HS-5 (cell line): ENCODE measurements at places on chromosomes 11 and 22.

GRCh38 chr22:38697425-38698089, 3.2 kb downstream of the JOSD1 start:
- DNase-seq = no peak

DNA sequence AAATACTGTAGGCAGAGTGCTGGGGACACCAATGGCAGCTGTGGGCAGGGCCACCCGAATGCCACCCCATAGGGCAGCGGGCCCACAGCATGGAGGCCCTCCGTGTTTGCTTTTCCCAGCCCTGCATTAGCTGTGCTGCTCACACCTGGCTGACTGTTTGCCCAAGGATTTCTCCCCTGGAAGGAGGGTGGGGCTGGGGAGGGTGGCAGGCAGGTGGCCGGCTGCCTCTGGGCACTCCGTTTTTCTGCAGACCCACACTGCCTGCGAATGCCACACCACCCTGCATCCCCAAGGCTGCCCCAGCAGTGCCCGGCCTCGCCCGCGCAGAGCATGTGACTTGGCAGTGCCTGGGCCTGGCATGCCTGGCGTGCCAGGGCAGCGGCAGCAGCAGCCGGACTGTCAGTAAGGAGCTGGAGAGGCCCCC, 19.6 kb downstream of the DAGLA start:
- no peak for DNase-seq

DNA sequence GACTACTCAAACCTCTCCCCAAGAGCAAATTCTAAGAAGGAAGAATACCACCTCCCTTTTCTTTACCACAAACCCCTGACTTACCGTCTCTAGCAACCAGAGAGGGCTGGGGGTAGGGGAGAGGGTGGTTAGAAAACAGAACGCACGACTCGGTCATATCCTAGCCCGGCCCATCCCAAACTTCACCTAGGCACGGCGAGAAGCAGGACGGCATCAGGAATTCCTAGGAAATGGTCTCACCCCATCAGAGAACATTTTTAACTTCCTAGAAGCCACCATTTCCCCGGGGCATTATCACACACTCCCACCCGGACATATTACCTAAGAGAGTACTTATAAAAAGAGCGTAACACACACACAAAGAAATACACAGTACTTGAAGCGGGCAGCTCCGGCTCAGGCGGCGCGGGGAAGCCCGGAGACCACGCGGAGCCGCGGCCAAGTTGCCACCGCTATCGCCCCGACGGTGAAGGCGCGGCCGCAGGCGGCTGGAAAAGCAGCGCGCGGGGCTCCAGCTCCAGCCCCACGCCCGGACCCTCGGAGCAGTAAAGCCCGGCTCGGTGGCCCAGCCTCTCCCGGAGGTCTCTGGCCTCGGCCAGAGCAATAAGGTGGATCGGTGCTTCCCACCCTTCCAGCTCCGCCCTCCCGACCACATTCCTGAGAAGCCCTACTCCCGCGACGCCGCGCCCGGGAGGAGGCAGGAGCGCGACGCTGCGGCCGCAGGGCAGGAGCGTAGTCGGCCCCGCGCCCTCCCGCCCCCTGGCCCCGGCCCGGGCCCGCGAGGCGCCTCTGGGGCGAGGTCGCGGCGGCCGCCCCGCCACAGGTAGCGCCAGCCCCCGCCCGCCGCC, 878 bp downstream of the RRAS2 start:
- DNase-seq = no peak

DNA sequence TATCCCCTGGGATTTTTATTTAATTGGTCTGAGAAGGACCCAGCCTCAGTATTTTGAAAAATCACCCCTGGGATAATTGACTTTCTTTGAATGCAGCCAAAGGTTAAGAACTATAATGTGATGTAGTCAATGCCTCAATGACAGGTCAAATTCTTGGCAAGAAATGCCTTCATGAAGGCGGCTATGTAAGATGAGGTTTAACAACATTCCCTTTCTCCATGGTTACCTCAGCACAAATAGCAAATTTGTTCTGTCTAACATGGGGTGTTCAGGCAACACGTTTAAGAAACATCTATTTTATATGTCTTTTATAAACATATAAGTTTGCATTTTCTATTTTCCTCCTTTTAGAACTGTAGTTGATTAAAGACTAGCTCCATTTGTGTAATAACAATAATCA, 5.3 kb downstream of the SLN start:
- DNase-seq = no peak

- no peak for DNase-seq
These were observed 264.5 kb upstream of the UBASH3B start for GRCh38 chr11:122391049-122391448.

GRCh38 chr11:18936002-18936673, 3.1 kb downstream of the MRGPRX1 start:
- no peak for DNase-seq

GRCh38 chr11:130475426-130476053, 27.1 kb downstream of the ADAMTS15 start:
- no peak for DNase-seq

GRCh38 chr22:26979294-26979693, 321.9 kb downstream of the MIAT start:
- DNase-seq = no peak

GRCh38 chr11:38530226-38530625, 1932.2 kb upstream of the RAG2 start:
- no peak for DNase-seq

DNA sequence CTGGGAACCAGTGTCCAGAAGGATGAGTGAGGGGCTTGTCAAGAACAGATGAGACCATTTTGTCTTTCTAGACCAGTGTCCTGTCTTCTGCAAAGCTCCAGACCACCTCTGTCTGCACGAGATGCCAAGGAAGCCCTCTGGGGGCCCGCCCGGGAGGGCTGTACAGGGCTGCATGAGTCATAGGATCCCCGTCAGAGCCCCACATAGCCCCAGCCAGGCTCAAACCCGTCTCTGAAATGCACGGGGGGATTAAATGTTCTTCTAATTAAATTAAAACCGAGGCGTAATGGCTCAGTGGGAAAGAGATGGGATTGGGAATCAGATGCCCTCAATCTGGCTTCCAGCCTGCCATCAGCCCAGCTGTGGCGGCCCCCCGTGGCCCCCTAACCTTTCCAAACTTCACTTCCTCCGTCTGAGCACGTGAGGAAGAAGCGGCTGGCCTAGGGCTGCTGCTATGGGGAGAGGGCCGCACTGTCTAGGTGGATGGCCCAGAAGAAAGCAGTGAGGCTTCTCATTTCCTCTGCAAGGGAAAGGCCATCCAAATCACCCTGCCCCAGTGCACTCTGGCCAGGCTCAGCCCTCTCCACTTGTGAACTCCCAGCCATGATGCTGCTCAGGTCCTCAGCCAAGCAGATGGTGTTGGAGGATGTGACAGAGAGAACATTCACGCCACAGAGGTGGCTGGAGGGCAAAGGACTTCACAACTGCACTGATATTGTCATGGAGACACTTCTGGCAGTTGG, 32.8 kb downstream of the KCNQ1OT1 start:
- DNase-seq = no peak

DNA sequence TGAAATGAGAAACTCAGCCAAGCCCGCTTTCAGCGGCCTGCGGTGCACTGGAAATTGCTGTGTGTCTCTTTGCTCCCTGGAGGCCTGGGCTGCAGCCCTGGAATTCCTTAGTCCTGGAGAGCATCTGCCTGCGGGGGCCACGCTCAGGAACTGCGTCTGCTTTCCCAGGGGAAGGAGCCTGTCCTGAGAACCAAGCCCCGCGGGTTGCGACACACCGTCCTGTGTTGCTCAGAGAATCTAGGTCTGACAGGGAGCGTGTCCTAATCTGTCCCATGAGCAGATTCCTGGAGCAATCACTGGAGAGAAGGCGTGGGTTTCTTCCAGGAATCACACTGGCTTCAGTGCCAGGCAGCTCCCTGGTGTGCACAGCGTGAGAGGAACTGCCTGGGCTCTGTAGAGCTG, 708.1 kb downstream of the BRD1 start:
- no peak for DNase-seq

DNA sequence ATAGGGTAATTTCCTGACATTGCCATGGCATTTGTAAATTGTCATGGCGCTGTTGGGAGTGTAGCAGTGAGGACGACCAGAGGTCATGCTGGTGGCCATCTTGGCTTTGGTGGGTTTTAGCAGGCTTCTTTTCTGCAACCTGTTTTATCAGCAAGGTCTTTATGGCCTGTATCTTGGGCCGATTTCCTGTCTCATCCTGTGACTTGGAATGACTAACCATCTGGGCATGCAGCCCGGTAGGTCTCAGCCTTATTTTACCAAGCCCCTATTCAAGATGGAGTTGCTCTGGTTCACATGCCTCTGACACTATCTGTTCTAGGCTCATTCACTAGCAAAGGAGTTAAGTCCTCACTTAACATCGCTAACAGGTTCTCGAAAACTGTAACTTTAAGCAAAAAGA, 1374.2 kb downstream of the FAM181B start:
- DNase-seq = no peak

DNA sequence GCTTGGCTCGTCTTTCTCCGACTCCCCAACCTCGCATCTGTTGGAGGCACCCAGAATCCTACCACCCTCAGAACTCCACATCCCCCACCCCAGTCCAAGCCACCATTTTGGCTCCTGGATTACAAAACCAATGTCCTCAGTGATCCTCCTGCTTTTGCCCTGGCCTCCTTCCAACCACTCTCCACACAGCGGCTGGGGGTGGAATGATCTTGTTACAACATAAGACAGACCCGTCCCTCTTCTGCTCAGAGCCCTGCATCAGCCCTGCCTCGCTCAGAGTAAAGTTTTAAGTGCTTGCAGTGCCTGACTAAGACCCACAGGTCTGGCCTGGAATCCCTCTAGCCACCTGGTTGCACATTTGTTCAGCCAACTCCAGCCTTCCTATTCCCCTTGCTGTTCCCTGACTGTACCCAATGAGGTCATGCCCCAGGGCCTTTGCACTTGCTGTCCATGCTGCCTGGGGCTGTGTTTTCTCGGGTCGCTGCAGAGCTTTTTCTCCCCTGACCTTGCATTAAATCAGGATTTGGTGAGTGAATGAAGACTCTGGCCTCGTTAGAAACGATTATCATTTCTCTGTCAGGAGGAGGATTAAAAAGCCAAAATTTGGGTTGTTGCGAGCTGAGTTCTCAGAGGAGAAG, 67.3 kb downstream of the IGF2 start:
- no peak for DNase-seq

DNA sequence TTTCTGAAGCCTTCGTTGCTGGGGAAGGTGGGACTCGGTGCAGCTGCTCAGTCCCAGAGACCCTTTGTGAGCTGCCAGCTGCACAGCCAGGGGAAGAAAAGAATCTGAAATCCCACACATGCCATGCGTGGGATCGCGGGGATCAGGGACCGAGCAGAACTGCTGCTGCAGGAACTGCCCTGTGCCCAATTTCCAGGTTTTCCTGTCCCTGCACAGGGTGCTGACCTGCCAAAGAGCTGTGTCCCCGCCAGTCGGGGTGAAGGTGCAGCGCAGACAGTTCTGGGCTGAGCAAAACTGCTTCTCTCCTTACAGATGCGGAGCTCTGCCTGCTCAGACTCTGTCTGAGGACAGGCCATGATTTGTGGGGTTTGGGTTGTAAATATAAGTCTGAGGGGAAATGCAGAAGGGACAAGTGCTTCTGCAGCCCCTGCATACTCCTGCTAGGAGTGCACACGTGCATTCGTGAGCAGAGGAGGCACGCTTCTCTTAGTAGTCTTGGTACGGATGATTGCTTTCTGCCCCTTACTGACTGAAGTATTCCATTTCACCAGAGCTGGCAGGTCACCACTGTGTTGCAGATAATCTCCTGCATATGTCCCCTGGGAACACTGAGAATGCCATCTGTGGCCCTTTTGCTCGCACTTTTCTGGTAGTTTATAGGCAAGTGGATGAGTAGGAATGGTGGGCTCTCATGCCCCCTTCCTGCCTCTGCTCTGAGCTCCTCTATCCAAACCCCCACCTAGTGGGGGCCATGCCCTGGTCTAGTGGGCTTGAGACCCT, 141.4 kb downstream of the PARVA start:
- no peak for DNase-seq

GRCh38 chr22:27440304-27440865, 361.2 kb downstream of the MN1 start:
- no peak for DNase-seq

DNA sequence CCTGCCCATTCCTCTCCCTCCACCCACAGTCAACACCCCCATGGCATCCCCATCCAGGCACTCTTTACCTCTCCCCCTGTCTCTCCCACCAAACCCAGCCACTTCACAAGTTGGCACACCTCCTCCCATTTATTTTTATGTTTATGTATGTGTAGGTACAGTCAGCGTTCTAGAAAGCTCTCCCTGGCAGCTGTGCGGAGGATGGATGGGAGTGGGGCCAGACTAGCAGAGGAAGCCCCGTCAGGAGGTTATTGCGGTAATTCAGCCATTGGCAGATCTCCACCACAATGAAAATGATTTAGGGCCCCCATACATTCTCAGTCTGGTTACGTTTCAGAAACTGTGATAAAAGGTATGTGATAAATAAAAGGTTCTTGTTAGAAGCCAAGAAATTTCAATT, 51.3 kb downstream of the BTG4 start:
- no peak for DNase-seq

GRCh38 chr22:29780748-29781676, 13.8 kb downstream of the UQCR10 start:
- DNase-seq = peak; percentile 89

DNA sequence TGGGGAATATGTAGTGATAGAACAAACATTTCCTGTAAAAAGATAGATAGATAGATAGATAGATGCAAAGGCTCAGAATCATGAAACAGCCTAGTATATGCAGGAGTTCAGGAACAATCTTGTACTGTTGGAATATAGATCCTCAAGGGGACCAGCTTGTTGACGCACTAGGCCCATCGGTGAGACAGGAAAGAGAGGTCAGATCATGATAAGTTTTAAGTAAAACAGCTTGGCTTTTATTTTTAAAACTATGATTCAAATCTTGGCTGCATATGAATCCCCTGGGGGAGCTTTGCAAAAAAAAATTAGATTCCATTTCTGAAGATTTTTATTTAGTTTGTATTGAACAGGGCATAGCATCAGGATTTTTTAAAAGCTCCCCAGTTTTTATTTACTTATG, 185.8 kb downstream of the TRPC6 start:
- no peak for DNase-seq

GRCh38 chr11:101870510-101870909, 44.3 kb upstream of the CEP126 start:
- DNase-seq = peak; percentile 99

GRCh38 chr22:32820131-32821119, 18.9 kb downstream of the TIMP3 start:
- no peak for DNase-seq

- DNase-seq = no peak
These were observed at the start of gene CHRNA10 for GRCh38 chr11:3671334-3672254. Gene CHRNA10, minus strand, starts transcription at chr11:3671384. Its CDS starts 72 bp downstream, at chr11:3671312.
